Fibroblast of upper back skin (primary cell): ENCODE measurements at places on chromosomes 7 and 10.

GRCh38 chr10:110160081-110160480 is 47.3 kb upstream of the MXI1 start:
- no peak for DNase-seq

DNA sequence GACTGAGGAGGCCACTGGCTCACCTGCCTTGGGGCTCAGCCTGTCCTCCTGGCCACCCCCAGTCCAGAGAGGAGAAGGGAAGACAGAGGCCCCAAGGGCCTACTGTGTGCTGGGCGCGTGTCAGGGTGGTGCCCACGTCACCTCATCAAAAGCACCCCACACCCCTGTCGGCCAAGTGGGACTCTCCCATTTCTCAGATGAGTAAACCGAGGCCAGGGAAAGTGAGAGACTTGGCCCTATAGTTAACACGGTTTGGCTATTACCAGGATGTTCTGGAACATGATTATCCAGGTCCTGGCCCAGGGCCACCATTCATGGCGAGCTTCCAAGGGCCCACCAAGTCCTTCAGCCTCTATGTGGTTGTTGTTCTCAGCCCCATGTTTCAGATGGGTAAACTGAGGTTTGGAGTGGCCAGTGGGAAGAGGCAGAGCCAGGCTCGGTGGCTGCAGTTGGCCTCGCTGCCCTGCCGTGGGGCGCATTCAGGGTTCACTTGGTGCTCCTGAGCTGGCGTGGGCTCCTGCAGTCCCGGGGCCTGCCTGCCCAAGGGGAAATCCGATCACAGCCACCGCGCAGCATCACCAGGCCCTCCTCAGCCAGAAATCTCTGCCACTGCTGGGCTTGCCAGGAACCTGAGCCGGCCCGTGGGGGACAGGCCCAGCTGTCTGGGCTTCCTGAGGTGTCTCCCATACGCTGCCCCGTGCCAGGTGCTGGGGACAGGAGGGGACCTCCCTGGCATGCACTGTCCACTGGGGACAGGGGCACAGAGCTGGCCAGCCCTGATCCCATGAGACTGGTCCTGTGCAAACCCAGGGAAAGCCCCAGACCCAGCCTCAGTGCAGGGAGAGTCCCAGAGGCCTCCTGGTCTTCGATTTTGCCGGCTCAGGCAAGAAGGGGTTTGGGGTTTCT is 117.7 kb upstream of the TNRC18 start:
- DNase-seq: no peak

DNA sequence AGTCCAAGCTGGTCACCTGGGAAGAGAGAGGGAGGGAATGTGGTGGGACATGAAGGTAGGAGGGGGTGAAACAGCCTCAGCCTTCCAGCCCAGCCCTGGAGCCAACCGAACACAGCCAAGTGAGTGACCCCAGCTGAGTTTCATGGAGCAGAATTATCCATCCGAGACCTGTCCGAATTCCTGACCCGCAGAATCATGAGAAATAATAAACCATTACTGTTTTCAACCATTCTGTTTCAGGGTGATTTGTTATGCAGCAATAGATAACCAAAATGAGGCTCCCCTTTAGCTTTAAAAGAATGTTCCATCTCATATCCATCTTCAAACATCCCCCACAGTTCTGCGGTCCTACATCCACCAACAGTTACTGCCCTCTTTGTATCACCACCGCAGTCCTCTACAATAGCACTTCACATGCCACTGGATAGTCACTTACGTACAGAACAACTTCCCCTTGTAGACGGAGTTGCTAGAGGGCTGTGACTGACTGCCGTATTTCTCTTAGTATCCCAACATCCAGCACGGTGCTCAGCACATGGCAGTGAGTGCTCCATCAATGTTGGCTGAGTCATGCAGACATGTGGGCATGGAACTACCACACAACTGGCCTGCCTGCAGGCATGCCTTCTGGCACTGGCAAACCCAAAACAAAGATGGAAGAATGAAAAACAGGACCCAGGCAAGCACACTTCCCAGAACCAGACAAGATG is 18.5 kb downstream of the KIAA1549 start:
- no peak for DNase-seq

DNA sequence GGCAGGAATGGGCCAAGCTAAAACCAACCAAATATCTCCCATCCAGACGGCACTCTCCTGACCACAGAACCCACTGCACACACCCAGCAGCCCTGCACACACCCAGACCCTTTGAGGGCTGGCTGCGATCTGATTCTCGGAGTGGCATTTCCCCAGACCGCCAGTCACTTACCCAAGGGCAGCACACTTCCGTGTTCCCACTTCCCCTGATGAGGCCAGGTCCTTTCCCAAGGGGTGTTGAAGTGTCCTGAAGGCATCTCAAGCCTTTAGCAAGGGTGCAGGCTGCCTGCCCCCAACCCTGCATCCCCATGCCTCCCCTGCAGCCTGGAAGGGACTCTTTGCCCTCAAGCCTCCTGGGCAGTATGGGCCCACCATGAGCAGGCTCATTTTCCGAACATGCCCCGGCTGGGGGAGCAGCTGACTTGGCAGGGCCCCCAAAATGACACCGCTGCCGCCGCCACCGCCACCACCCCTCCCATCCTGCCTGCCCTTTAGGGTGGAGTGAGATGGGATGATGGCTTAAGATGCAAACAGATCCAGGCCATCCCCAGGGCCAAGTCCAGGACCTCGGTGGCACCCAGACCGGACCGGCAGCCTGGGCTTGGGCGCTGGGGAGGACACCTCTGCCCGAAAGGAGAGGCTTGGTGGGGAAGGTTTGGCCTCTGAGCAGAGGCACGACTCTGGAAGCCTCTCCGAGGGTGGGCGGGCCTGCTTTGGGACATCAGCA is 159.8 kb downstream of the NRF1 start:
- no peak for DNase-seq

DNA sequence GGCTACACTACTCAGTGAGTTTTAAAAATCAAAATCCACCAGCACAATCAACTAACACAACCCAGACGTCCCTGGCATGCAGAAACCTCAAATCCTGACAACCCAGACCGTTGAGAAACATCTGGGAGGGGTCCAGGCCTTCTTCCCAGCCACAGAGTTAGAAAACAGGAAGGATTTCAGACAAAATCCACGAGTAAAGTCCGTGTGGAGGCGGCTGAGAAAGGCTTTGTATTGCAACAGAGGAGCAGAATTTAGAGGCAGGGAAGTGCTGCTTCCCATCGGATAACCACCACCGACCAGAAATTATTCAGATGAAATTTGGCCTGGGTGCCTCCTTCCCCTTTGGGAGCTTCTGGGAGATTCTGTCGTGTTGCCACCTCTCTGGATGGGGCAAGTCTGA is 61.5 kb downstream of the TNS3 start:
- peak; percentile 95 for DNase-seq

GRCh38 chr7:79055722-79056415 is 397.6 kb downstream of the MAGI2 start:
- no peak for DNase-seq

GRCh38 chr7:140176122-140176701 is 571 bp downstream of the KDM7A start:
- no peak for DNase-seq

GRCh38 chr7:76430211-76430610 is 5.5 kb downstream of the ZP3 start:
- no peak for DNase-seq

DNA sequence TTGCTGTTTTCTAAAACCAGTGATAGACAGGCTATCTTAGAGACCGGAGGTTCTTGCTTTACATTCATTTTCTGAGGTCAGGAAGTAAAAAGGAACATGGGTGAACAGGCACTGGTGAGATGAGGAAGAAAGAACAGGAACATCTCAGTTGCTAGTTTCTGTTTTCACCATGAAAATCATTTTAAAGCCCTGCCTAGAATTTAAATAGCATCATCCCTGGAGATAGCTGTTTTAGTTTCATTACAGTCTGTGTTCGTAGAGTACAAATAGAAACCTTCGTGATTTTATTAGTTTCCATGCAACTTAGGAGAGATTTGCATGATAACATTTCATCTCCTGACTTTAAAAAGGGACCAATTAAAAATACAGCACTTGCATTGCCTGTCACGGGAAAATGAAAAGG is 14.7 kb downstream of the KCNMA1 start:
- no peak for DNase-seq

DNA sequence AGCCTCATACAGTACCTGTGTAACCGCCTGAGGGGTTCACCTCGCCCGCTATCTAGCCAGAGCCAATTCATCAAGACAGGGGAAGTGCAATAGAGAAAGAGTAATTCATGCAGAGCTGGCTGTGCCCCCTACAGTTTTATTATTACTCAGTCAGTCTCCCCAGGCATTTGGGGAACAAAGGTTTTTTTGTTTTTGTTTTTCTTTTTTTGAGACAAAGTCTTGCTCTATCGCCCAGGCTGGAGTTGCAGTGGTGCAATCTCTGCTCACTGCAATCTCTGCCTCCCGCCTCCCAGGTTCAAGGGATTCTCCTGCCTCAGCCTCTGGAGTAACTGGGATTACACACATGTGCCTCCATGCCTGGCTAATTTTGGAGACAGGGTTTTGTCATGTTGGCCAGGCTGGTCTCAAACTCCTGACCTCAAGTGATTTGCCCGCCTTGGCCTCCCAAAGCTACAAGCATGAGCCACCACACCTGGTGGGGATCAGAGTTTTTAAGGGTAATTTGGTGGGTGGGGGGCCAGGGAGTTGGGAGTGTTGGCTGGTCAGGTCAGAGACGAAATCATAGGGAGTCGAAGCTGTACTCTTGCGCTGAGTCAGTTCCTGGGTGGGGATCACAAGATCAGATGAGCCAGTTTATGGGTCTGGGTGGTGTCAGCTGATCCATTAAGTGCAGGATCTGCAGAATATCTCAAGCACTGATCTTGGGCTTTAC is 116.5 kb downstream of the MARCHF5 start:
- DNase-seq: no peak

DNA sequence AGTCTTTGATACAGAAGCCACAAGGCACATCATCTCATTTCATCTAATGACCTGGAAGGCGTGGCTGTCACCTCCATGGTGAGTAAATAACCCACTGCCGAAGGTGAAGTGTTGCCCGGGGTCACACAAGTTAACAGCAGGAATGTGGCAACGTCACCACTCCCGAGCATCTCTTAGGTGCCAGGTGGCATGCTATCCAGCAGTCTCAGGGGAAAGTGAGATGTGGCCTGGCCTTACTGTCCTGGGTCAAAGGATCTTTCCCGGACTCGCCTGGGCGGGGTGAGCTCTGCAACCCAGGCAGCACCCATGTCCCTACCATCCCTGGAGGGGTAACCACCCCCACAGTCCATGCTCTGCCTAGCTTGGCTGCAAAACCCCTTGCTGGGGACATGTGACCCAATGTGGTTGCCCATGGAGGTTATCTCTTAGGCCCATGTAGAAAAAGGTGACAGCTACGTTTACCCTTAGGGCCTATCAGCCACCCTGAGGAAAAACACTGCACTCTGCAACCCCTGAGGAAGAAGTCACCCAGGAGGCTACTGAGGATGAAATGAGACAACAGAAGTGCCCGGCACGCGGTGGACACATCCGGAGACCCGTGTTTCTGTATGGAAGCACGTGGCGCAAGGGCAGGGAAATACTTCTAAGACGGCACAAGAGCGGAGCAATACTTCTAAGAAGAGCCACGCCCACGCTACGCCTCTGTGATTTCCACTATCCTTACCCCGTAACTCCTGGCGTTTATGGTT is 52.0 kb downstream of the BAIAP2L1 start:
- no peak for DNase-seq

GRCh38 chr7:107692501-107692900 is 31.9 kb downstream of the SLC26A4 start:
- peak; percentile 40 for DNase-seq

DNA sequence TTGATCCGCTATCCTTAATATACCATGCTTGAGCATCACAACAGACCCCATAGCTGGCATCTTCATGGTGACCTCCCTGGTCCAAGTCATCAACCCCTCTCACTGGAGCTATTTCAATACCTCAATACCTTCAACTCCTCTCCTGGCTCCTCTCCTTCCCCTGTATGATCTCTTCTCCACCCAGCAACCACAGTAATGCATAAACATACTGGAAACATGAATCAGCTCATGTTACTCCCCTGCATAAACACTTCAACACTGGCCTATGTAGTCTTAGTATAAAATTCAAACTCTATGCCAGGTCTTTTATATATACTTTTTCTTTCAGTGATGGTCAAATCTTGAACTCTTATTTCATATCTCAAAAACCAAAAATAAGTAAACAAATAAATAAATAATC is 31.8 kb upstream of the TMEM273 start:
- DNase-seq: peak; percentile 62

DNA sequence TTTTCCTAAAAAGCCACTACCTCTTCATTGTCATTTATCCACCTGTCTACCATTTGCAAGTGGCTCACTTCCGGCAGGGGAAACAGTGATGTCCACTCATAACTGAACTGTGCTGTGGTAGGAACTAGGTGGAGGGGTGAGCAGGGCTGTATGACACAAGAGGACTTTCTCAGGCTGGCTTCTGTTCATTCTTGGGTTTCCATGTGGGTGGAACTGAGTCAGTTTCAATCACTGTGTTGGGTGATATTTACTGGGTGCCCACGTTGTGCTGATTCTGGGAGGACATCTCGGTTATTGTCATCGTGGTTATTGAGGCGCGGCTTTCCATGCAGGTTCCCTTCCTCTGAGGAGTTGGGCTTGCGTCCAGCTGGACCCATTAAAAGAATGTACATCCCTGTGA is 38.8 kb downstream of the RAMP3 start:
- DNase-seq: no peak

DNA sequence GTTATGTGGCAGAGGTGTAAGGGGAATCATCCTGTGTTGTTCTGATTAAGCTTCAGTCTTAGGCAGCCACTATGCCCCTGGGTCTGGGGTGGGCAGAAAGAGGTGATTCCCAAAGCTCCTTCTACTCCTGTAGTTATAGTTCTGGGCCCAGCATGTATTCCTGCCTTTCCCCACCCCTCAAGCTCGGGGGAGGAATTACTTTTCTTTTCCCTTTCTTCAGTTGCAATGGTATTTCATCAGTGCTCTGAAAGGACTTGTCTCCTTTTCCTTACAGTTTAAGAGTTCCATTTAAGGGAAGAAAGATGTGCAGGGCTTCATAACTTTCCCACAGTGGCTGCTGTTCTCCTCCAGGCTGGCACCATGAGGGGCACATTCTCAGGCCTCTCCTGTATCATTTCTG is 94.2 kb downstream of the MTPAP start:
- peak; percentile 66 for DNase-seq
